ENCODE measurements at places on chromosomes 12 and 14.

DNA sequence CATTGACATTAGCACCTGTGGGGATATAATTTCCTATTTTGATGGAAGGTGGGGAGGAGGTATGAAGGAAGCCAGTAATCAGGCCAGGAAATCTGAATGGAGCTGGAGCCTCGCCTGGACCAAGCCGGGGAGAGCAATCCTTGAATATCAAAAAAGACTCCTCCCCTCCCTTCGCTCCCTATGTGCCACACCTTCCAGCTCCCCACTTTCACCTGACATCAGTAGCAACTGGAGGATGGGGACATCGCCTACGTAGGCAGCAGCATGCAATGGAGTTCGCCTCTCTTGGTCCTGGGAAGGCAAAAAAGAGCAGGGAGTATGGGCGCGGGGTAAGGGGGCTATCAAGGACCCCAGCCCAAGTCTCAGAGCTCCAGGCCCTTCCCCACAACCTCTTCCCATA, 1.1 kb downstream of the ANKRD52 start:
- DNase-seq: no peak

DNA sequence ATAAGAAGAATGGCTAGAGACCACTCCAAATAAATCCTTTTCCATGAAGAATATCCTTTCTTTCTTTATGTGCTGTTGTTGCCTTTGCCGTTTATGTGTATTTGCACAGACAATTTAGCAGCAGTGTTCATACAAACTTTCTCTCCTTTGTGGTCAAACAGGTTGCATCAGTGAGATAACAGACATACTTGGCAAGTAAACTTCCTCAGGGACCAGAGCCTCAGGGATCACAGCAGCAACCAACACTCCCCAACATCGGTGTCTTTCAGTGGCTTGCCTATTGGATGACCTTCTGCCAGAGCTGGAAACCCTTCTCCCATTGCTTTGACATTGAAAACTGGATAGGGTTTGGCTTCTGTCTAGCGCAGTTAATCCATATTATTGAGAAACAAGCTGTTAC, 252.2 kb downstream of the BTG1 start:
- no peak for DNase-seq

- DNase-seq: no peak
Measured at GRCh38 chr14:30553311-30553989, 5.5 kb upstream of the G2E3 start.

GRCh38 chr12:114895827-114896226, 211.9 kb upstream of the TBX3 start:
- DNase-seq: peak; percentile 35

- peak; percentile 49 for DNase-seq
Measured at GRCh38 chr14:73239393-73240241, 2.3 kb downstream of the PAPLN start.

- no peak for DNase-seq
Measured at GRCh38 chr14:91420686-91421085, 3.1 kb upstream of the CCDC88C start.

DNA sequence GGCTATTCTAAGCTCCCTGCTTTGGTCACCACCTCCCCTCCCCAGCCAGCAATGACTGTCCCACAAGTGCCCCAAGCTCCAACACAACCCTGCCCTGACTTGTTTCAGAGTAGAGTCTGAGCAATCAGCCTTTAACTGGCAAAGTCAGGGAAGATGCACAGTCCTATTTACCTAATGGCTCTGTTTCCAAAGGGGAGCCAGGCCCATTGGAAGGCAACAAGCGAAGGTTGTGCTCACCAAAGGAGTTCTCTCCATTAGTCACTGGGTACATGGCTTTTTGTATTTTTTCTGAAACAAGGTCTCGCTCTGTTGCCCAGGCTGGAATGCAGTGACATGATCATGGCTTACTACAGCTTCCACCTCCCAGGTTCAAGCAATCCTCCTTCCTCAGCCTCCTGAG, 267.1 kb upstream of the CRY1 start:
- no peak for DNase-seq

GRCh38 chr12:48787791-48788523, 932 bp downstream of the ADCY6 start:
- no peak for DNase-seq

- DNase-seq: no peak
Measured at GRCh38 chr14:33742166-33742565, 208.7 kb downstream of the EGLN3 start.

GRCh38 chr12:14664434-14665023, 31.9 kb downstream of the GUCY2C start:
- no peak for DNase-seq

- DNase-seq: no peak
Measured at GRCh38 chr12:53328043-53328435, 6.6 kb upstream of the AAAS start.

GRCh38 chr12:108465417-108465816, 49.7 kb upstream of the FICD start:
- no peak for DNase-seq

- DNase-seq: no peak
Measured at GRCh38 chr12:3704512-3705353, 48.2 kb downstream of the CRACR2A start.

GRCh38 chr12:123063535-123063934, 83.1 kb downstream of the ARL6IP4 start:
- DNase-seq: no peak

GRCh38 chr12:52676163-52676562, 4.0 kb downstream of the KRT1 start:
- no peak for DNase-seq

GRCh38 chr14:105881021-105881930, 354.9 kb downstream of the TMEM121 start:
- DNase-seq: peak; percentile 5

DNA sequence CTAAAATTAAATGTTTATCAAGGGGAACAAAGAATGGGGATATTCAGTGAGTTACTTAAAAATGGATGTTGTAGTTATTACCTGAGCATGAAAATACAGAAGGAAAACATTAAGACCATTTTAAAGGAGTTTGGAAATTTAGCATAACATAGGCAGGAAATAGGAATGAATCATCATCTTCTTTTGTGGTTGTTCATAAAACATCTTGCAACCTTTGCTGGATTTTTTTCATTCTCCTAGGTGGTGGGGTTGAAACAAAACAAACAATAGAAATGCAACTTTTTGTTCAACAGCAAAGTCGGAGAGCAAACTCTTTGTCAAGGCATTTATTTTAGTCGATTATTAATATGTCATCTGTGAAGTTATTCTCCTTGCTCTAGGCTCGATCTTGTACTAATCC, 275.1 kb downstream of the IPO8 start:
- DNase-seq: no peak

GRCh38 chr12:84422340-84422739, 490.3 kb downstream of the SLC6A15 start:
- no peak for DNase-seq

- DNase-seq: no peak
Measured at GRCh38 chr12:41367726-41368405, 179.7 kb downstream of the PDZRN4 start.

- peak; percentile 26 for DNase-seq
Measured at GRCh38 chr12:95402096-95402495, 71.9 kb upstream of the METAP2 start.

DNA sequence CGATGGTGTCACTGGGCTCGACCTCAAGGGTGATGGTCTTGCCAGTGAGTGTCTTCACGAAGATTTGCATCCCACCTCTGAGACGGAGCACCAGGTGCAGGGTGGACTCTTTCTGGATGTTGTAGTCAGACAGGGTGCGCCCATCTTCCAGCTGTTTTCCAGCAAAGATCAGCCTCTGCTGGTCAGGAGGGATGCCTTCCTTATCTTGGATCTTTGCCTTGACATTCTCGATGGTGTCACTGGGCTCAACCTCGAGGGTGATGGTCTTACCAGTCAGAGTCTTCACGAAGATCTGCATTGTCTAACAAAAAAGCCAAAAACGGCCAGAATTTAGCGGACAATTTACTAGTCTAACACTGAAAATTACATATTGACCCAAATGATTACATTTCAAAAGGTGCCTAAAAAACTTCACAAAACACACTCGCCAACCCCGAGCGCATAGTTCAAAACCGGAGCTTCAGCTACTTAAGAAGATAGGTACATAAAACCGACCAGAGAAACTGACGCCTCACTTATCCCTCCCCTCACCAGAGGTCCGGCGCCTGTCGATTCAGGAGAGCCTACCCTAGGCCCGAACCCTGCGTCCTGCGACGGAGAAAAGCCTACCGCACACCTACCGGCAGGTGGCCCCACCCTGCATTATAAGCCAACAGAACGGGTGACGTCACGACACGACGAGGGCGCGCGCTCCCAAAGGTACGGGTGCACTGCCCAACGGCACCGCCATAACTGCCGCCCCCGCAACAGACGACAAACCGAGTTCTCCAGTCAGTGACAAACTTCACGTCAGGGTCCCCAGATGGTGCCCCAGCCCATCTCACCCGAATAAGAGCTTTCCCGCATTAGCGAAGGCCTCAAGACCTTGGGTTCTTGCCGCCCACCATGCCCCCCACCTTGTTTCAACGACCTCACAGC, 717 bp downstream of the UBC start:
- peak; percentile 86 for DNase-seq

DNA sequence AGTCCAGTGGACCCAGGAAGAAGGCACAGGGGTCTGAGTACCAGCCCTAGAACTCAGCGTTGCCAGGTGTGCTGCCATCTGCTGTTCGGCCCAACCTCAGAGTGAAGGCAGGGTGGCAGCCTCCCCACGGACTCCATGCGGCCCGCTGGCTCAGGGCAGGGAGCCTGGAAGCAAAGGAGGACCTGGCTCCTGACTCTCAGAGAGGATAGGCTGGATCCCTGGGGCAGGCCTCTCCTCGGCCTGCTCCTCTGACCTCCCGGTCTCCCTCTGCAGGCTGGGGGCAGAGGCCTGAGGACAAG, 10.1 kb downstream of the MCRS1 start:
- no peak for DNase-seq

DNA sequence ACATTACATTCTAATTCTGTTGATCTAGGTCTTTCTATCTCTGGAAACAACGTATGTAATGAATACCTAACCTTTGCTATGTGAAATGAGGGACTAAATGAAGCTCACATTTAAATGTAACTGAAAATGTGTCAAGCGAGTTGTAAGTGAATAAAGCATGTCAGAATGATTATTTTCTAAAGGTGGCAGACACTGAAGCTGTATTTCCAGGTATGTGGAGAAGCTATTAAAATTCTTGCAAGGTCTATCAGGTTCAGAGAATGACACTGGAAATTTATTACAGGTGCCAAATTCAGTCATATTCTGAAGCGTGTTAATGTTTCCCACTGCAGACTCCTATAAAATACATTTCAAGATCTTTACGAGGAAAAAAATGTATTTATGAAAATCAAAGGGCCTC, 641.4 kb downstream of the RPS29 start:
- DNase-seq: no peak

DNA sequence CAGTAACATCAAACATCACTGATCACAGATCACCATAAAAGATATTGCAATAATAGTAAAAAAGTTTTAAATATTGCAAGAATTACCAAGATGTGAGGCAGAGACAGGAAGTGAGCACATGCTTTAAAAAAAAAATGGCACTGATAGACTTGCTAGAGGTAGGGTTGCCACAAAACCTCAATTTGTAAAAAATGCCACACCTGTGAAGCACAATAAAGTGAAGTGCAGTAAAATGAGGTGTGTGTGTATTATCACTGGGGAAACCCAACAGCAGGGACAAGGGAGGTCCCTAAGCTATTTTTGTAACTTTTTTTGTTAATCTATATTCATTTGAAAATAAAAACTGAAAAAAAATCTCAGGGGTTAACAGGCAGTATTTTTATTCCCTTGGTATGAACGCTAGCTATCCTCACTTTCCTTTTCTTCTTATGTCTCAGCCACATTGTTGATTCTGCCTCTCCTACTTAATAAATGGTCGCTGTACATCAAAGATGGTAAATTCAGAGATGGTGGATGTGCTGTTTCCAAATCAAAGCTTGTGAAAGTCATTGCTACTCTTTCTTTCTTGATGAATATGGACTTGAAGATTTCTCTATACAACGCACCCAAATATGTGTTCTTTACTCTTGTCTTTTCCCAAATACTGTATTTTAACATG, 14.0 kb upstream of the KLRD1 start:
- DNase-seq: no peak

GRCh38 chr12:104516821-104517220, 60.1 kb downstream of the CHST11 start:
- no peak for DNase-seq

DNA sequence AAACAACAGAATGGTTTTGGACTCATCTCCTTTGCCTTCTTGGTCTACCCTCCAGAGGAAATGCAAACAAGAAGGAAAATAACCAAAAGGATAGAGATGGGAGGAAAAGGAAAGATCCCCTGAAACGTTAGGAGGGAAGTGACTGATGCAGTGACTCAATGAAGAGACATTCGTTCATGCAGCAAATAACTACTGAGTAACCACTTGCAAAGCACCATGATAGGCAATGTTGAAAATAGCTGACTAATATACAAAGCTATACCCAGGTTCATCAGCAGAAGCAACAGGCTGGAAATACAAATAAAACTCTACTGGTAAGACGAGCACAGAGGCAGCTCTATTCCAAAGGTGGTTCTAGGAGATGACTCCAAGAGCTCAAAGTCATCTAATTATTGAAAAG, 41.8 kb downstream of the R3HDM2 start:
- no peak for DNase-seq

DNA sequence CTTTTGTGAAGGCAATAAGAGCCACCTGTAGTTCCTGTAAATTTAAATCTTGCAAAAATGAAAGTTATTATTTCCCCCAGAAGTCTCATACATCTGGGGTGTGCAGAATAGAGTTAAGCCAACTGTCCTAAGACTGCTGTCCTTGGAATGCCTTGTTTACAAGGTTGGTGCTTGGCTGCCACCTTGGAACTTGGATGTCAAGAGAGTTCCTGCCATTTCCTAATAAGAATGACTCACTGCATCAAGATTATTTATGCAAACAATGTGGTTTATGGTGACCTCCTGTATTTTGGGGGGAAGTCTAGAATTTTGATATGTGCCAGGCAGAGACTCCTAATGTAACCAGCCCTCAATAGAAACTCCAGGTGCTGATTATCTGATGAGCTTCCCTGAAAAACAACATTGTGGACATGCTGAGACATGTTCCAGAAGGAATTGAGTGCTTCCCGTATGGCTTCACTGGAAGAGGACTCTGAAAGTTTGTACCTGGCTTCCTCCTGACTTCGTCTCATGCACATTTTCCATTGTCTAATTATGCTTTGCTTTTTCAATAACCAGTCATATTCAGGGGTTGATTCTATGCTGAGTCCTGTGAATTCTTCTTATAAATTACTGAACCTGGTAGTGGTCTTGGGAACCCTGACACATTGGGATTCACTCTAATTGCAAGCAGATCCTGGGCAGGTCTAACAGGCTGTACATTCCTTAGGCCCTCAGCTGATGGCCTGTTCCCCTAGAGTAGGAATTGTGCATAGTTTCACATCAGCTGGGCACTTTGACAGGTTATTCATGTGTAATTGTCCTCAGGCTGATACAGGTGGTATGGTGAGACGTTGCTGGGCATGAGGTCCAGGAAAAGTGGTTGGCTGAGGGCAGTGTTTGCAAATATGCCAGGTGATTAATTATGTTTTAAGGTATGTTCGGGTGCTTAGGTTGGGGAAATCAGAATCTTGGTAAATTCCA, 1370.7 kb upstream of the TMEM132C start:
- DNase-seq: no peak
